Cerebellar nuclear complex (tissue), 1 donor: ENCODE measurements at places on chromosomes 16 and 17.

DNA sequence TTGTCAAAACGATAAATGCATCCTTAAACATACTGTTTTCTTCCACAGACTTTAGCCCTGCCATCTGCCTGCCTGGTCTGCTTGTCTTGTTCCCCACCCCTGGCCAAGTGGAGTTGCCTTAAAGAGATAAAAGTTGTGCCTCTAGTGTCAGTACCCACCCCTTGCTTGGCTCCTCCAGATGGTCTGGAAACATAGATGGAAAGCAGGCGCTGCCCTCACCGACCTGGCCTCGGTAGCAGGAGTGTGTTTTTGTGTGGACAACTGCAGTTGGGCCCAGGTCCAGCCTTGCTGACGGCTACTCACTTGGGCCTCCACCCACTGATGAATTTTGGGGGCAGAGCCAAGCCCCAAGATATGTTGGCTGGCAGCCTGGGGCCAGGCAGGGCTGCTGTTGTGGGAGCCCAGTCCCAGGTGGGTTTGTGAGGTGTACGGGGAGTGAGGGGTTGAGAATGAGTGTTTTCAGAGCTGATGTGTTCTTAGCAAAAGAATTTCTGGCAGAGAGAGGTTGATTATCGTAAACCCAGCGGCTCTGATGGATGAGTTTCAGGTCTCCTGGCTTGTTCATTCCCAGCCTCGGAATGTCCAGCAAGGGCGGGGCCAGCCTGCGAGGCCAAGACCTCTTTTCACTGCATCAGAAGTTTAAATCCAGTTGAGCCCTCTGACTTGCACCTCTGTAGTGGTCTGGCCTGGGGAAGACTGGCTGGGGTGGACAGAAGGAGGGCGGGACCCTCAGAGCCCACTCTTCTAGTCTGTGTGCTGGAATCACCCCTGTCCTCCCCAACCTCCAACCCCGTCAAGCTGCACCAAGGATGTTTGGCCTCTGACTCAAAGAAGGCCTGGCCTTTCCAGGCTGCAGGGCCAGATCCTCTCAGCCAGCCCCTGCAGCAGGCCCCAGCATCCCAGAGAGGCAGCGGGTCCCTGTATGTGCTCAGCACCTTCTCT lies 179.7 kb downstream of the RAB11FIP4 start:
- DNase-seq, result no peak

- no peak for DNase-seq
Observed at GRCh38 chr16:50246299-50247122, 19.8 kb upstream of the ADCY7 start.

GRCh38 chr17:19418251-19418992 lies 7.4 kb downstream of the RNF112 start:
- no peak for DNase-seq

DNA sequence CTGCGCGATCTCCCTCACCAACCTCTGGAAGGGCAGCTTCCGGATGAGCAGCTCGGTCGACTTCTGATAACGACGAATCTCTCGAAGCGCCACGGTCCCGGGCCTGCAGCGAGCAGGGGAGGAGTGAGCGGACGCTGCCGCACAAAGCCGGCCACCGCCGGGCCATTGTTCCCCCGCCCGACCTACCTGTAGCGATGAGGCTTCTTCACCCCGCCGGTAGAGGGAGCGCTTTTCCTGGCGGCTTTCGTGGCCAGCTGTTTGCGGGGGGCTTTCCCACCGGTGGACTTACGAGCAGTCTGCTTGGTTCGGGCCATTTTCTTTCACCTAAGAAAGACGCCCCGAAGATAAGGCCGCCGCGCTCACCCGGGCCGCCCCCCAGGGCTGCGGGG lies 5.8 kb upstream of the UNK start:
- no peak for DNase-seq

GRCh38 chr16:53429221-53429943 lies 4.9 kb upstream of the RBL2 start:
- no peak for DNase-seq

DNA sequence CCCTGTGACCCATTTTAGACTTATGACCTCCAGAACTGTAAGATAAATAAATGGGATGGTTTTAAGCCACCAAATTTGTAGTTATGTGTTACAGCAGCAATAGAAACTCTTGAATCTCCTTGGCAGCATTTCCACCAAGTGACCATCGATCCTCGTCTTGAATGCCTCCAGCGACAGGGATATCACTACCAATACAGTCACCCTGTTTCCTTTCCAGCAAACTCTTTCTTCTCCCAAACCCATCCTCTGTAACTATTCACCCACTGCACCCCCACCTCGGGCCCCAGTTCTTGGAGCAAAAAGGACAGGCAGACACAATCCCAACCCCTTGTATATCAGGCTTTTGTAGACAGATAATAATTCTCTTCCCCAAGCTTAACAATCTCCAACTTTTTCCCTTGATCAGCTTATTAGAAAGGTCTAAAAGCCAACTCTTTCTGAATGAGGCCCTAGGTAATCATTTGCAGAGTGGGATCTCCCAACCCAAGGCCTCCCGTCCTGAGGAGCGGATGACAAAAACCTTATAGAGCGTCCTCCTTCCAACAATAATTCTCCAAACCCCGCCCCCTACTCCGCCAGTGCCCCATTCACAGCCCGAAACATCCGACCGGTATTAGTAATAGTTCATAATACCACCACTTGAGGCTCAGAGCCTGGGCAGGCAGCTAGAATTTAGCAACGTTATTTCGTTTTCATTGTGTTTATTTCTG lies 14.7 kb upstream of the PLLP start:
- no peak for DNase-seq

DNA sequence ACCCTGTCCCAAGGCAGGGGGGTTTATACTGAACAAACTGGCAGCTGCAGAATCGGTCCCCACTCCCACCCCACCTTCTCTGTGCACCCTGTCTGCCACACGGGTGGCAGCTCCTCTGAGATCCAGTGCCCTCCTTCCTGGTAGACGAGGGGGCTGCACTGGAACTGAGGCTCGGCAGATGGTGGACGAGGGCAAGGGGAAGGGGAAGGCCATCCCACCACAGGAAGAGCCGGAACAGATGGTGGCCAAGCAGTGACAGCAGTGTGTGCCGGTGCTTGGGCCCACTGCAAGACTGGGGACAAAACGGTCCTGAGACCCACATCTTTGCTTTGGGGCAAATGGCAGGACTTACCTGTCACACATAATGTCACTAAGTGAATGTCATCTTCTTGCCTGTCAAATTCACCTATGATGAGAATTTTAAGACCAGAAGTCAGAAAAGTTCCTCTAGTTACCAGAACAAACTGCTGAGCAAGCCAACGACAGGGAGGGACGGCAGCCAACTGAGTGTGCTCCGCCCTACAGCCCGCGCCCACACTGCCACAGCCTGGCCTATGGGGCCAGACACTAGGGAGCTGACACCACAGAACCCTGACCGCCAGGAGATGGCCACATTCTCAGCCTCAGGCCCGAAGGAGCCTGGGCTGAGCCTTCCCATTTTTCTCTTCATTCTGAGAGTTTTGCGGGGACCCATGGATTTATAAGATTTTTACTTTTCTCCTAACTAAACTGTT lies 14.4 kb downstream of the NTAN1 start:
- no peak for DNase-seq

DNA sequence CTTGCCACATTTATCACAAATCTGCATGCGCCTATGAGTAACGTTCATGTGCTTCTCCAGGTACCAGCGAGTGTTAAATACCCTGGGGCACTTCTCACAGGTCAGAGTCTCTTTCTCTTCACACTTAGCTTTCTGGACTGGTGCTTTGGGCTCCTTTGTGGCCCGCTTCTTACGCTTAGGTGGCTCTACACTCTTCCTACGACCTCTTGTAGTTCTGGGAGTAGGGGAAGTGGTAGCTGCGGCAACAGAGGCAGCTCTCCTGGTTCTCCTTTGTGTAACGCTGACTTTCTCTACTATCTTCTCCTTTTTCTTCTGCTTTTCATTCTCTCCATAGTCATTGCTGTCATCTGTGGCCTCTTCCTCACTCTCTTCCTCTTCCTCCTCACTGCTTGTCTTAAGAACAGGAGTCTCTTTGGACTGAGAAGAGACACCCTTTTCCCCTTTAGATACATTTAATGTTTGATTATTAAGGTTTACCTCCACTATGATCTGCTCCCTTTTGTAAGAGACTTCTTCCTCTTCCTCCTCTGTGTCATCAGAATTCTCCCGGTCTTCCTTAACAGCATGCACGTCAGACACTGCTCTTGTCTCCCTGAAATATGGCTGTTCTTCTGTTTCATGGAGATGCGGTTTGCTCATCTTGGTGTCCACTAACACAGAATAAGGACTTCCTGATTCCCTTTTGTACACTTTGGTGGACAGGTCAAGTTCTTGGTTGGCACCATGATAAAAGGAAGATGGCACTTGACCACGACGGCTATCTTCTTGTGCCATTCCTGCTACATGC lies 45.0 kb downstream of the ZNF652 start:
- DNase-seq, result no peak

- no peak for DNase-seq
Observed at GRCh38 chr16:60563166-60563565, 1473.1 kb downstream of the CDH8 start.
